NCI-H526 (cell line): ENCODE measurements at places on chromosomes 1 and 21.

- no peak for DNase-seq
These were observed 89.3 kb upstream of the TMPRSS2 start for GRCh38 chr21:41597227-41597626.

DNA sequence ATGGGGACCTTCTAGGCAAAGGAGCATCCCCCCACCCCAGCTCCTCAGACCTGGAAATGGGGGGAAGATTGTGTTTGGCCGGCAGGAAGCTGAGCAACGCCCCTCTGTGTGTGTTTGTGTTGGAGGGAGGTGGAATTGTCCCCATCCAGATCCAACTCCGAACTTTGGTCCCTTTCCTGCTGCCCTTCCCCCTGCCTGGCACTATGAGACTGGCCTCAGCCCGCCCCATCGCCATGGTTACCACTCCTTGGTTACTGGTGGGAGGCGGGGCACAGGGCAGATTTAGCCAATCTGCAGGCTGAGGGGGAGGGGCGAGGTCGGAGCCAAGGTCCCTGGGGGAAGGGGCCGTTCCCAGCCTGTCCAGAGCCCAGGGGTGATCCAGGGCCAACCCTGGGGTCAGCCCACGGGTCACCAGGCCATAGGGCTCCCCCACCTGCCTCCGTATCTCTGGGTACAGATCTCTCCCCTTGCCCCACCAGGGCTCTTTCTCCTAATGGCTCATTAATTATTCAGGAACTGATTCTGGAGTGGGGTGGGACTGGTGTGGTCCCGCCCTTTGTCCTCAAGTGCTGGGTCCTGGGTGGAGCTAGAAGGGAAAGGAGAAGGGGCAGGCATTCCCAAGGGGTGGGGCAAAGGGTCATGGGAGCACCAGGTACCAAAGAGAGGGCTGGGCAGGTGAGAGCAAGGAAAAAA, 15.2 kb downstream of the PTPRF start:
- DNase-seq = peak; percentile 100

DNA sequence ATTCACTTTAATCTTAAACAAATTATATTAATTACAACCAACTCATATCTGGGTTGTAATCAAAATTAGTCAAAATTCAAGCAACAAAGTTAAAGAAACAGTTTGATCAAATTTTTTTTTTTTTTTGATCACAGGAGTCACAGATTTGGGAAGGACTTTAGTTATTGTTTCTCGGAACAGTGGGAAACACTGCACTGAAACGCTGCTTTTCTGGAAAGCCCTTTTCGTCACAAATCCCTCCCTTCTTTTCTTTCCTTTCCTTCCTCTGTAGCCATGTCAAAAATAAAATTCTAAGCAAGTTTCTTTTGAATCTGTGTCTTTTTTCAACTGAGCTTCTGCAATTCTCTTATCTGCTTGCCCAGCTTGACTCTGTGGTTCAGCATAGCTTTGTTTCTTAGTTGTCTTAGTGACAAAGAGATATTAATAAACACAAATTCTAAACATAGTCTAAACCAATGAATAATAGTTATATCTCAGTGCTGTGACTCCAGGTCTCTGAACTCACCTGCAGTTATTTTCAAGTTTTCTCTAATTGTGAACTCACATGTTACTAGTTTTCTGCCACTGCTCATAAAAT, 53.8 kb downstream of the PTGS2 start:
- no peak for DNase-seq

GRCh38 chr1:173527151-173527826, 50.2 kb downstream of the PRDX6 start:
- no peak for DNase-seq

GRCh38 chr1:116232989-116233514, 121.9 kb downstream of the MAB21L3 start:
- DNase-seq = peak; percentile 80

DNA sequence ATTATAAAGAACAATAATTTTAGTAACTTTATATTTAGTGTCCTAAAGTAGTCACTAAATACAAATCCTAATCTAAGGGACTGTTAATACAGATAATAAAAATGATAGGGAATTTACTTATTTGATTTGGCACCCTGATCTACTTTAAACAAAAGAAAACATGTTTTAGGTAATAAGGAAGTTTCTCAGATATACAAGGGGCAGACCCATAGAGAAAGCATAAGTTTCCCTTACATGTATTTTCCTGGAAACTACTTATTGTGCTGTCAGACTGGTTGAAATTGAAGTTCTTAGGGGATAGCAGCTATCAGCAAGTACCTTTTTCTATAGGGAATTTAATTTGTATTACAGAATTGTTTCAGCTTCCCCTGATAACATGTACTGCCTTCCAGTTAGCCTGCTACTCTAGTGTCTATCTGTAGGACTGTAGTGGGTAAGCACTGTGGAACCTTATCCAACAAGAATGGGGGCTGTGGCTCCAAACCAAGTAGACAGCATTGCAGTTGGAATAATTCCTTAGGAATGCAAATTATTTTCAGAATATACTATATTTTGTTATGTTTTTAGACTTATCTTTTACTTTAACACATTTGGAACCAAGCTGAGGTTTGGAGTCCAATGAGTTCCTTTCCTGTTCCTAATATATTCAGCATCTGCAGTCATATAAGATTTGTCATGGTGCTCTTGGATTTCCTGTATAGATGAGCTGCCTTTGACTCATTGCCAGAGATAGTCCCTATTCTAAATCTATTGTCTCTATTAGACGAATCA, 14.7 kb downstream of the MSH4 start:
- DNase-seq = no peak

DNA sequence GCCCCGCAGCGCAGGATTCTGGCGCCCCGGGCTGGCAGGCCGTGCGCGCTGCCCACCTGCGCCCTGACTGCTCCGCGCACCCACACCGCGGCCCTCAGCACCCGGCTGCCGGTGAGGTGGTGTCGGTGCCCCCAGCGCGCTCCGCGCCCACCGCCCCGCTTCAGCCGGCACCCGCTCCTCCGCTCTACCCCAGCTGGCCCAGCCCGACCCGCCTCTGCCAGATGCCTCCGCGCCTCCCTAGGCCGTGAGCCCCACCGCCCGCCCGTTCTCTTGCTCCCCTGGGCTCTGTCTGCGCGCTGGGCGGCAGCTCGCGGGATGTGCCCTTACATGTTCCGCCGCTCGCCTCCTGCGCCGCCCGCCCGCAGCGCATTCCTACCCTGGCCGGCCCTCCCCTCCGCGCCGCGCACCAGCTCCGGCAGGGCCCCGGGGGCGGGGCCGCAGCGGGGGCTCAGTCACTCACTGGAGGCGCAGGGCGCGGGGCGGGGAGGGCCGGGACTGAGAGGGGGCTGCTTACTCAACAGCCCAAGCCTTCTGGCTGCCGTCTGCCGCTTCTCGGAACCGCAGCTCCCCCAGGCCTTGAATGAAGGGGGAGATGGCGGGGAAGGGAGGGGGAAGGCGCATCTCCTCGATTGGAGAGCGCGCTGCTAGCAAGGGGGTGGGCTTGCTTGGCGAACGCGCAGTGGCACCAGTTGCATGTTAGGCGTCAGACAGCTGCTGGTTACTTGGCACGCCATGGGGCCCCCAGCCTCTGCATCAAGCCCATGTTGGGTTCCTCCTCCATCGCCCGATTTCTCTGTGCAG, at the start of gene PHLDA3:
Gene PHLDA3, minus strand, starts transcription at position 345 of the 801 bp plus-strand sequence. CDS start 402 bp downstream, outside the sequence.
- DNase-seq = peak; percentile 80

DNA sequence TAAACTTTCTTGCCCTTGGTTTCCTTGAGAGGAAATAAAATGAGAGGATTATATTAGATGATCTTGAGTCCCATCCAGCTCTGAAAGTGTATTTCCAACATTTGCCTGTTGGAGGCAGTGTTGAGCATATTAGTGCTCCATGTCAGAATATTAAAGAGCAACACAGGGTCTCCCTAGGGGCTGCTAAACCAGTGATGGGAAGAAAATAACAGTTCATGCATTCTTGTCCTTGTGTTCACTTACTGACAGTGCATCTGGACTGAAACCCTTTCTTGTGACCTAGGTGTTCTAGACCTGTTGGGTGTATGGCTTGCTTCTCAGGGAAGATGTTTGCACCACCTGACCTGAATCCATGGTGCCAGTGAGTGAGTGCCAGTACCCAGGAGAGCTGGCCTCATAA, 124.7 kb upstream of the KIAA0040 start:
- no peak for DNase-seq

- no peak for DNase-seq
These were observed 26.3 kb downstream of the ATP2B4 start for GRCh38 chr1:203652724-203653461.

- peak; percentile 16 for DNase-seq
These were observed 393.6 kb downstream of the AGBL4 start for GRCh38 chr1:49630156-49630555.

DNA sequence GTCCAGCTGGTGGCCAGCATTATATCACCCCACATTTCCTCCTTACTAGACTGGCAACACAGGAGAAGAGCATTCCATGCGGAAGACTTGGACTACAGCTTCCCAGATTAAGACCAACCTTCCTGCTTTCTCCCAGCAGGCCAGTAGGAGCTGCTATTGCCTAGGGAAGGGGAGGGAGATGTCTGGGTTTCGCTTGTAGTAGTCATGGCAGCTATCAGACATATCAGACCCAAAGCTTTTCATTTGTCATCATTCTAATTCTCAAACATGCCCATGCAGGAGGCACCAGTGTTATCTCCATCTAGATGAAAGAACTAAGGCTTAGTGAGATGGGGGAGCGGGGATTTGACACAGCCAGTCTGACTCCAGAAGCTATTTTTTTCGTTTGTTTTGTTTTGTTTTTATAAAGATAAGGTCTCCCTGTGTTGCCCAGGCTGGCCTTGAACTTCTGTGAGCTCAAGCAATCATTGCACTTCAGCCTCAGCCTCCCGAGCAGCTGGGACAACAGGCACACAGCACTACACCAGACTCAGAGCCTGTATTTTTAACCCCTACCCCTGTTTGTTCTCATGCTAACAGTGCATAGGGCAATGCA, 4.5 kb downstream of the PLA2G2A start:
- peak; percentile 50 for DNase-seq

DNA sequence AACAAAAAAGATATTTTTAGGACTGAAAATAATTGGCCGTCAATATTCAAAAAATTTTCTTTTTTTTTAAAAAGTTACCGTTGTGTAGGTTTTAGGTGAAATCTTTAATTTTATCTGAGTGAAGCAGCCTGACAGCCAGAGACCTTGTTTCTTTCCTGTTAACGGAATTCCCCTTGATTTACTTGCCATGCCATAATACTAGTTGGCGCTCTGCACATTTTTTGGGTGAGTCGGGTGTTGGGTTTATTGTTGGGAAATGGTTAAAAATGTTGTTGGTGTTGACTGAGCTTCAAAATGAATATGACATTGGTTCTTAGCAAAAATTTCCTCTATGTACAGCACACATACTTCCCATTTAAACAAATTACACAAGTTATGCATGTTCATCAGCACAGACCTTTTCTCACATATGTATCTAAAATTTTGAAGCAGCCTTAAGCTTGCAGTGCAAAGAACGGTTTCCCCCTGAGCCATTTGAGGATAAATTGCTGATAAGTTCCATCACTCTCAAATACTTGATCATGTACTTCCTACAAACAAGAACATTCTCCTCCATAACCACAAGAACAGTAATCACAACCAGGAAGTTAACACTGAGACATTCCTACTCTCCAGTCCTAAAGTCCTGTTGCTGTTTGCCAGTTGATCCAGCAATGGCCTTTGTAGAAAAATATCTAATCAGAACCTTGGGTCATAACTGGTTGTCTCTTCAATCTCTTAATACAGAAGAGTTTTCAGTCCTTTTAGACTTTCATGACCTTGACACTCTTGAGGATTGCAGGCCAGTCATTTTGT, 34.2 kb downstream of the CAMTA1 start:
- no peak for DNase-seq

DNA sequence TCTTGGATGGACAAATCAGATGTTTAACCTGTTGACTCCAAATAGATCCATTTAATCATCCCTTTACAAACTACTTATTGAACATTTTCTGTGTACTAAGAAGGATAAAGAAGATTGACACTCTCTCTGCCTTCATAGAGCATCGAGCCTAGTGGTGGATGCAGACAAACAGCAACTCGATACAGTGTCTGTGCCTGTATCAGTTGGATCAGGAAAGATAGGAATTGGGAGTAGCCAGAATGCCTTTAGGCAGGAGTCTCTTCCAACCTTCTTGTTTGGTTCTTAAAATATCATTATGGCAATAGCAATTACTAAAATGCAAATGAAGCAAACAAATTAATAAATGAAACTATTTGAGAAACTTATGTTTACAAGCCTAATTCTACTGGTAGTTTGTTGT, 89.0 kb upstream of the RAVER2 start:
- no peak for DNase-seq

GRCh38 chr1:1941211-1941841, 22.2 kb upstream of the TMEM52 start:
- DNase-seq = no peak

DNA sequence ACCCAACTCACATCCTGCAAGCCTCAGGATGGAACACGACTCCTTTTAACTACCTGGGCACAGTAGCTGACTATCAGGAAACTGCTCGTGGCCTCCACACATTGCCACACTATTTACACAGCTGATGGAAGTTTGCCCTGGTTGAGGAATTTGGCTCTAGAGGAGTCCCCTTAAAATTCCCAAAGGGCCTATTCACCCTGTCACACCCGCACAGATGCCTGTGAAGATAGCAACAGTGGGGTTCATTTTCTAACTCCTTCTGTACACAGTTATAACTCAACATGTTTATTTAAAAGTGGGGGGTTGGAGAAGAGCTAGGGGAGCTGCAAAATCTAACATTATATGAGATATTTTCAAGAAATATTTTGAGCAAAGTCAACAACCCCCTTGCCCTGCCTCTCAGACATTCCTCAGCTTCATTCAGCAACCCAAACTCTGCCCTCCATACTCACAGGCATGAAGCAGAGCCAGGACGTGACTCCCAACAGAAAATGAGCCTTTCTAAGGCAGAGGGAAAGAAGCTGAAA, 35.8 kb upstream of the CCN1 start:
- no peak for DNase-seq

DNA sequence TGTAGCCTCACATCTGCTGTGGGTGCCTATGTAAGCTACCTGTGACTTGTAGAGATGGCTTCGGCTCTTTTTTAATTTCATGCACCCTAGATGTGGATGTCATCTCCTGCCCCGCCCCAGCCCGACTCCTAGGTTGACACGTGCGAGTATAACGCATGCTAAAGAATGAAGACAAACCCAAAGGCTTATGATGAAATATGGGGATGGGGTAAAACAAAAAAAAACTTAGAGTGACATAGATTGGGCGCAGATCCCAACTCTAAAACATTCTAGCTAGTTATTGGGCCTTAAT, 613 bp upstream of the ERO1B start:
- DNase-seq = no peak
